Mesenteric fat pad (tissue), 1 donor: ENCODE measurements at places on chromosomes 3 and 15. TPM values are rescaled to one million over a fixed set of nuclear protein-coding genes. Genes with fewer than 3 reads are reported as not detected.

AHSG gene
- not detected for total RNA-seq

SCN11A gene
- total RNA-seq: 0.32 TPM

LHFPL4 gene
- not detected for total RNA-seq

RYR3 gene
- 0.48 TPM for total RNA-seq

GRK7 gene
- total RNA-seq: not detected

RBP2 gene
- 5.3 TPM for total RNA-seq
